Stimulated activated CD4-positive, alpha-beta T cell treated with anti-CD3 and anti-CD28 coated beads, Interleukin-4, amount 100 ng/mL, for 1 hour (primary cell): ENCODE measurements at places on chromosomes 4 and X.

DNA sequence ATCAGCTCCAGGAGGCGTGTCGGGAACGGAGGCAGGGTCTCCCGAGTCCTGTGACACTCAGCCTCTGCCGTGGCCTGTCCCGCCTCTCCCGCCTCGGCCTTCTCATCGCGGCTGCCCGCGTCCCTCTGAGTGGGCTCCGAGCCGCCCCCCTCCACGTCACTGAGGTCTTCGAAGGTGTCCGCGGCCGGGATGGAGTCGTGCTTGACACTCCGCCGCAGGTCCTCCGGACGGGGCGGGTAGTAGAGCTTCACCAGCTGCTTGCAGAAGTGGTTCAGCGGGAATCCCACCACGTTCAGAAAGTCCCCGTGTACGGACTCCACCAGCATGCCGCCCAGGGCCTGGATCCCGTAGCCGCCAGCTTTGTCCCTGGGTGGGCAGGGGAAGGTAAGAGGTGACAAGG lies 25.0 kb downstream of the ASMTL start:
- no peak for DNase-seq

GRCh38 chrX:19670854-19671620 lies 155.7 kb upstream of the MAP3K15 start:
- no peak for DNase-seq

- DNase-seq = no peak
Observed at GRCh38 chrX:85303544-85303943, 59.8 kb downstream of the ZNF711 start.

DNA sequence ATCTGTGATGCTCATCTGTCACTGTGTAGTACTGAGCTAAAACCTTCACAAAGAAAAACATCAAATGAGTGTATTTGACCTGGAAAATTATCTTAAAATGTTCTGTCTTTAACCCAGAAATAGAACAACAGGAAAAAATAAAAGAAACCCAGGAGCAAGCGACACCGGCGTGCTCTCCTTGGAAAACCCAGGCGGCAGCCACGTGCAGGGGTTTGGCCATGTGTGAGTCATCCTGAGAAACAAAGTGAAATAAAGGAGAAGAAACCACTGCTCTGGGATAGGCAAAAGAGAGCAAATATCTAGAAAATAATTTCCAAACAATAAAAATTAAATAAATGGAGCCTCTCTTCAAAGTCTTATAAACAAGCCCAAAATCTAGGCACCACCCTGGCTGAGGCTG lies 20.0 kb upstream of the TMEM128 start:
- no peak for DNase-seq

GRCh38 chr4:184099535-184099966 lies 118.1 kb downstream of the ENPP6 start:
- no peak for DNase-seq
